CD8-positive, alpha-beta T cell (primary cell): ENCODE measurements at places on chromosomes 3 and 15.

DNA sequence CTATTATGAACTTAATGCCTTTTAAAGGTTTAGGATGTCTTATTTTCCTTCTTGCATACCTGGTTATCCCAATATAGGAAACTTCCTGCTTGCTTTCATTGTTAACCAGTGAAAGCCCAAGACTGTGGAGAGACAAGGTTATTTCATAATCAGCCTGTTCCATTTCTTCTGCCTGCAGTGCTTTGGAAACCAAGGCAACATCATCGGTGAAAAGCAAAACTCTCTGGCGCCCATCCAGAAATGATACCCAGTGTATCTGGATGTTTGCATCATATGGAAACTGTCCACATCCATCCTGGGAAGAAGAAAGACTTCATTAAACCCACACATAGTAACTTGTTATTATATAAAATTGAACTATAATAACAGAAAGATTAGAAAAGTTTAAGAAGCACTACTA lies 170.1 kb downstream of the VPS13C start:
- no peak for DNase-seq

GRCh38 chr3:157494581-157495281 lies 8.5 kb downstream of the VEPH1 start:
- no peak for DNase-seq

DNA sequence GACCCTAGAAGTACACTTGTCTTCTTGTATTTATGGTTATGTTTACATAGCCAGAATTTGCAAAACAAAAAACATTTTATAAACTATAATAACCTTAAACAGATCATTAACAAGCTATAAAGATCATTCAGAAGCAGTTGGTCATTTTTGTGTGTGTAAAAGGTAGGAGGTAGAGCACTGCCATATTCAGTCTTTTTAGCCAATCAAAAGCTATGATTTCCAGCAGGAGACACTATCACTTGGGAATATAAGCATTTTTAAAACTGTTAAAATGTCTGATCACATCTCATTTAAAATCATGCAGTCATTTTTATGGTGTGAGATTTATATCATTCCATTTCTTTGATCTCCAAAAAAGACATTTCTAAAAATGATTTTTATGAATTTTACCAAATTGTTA lies 42.6 kb upstream of the ATP2C1 start:
- no peak for DNase-seq

DNA sequence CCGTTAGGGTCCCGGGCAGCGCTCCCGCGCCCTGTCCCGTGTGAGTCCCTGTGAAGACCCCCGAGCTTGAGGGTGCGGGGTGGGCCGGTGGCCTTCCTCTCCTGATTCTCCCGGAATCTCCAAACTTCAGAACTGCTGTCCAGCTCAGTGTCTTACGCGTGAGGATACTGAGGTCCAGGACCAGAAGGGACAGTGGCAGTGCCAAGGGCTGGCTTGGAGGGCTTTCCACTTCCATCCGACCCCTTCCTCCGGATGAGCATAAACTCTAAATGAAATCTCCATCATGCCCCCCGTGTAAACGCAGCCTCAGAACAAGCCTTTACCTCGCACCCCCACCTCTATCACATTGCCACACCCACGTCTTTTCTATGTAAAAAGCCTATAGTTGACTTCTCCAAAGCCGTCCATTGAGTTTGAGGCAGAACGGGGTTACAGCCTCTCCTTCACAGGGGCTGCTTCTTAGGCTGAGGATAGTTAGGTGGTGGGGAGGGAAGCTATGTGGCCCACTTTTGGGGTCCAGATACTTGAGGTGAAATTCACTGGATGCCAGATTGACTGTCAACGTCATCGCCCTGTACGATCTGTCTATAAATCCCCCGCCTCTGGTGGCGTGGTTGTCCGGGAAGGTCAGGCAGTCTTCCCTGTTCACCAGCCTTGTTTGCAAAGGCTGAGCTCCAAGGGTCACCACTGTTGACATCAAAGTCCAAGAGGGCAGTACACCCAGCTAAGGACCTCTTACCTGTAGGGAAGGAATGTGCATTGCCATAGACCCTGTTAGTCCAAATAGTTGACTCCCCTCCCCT lies 1.1 kb downstream of the EDEM1 start:
- peak; percentile 34 for DNase-seq

DNA sequence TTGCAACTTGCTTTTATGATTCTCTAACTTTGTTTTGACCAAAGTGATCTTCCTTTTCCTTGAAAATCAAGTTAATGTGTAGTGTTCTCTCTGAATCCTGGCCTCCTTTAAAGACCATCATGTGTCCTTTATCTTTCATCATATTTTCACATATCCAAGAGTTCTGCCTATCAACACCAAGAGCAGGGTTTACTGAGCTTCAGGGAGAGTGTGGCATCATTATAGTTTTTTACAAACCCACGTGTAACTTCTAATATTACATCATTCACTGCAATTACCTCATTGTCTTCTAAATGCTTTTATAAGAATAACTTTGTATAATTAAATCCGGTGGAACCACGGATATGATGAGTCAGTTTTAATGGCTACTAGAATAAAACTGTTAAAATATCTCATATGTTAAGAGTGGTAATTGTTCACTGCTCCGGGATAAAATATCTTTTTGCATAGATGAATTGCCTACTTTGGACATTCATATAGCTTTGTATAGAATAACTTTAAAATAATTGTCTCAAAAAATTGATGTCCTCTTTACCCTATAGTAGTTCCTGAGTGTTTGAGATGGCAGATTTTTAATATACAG lies 248.8 kb upstream of the GRM7 start:
- no peak for DNase-seq

- no peak for DNase-seq
These were observed 13.3 kb upstream of the THUMPD3 start for GRCh38 chr3:9349321-9350117.

- no peak for DNase-seq
These were observed 36.7 kb upstream of the ADPGK start for GRCh38 chr15:72820278-72820677.
